Large intestine (tissue), 12 donors: ENCODE measurements at places on chromosomes 2 and 18. TPM values are rescaled to one million over a fixed set of nuclear protein-coding genes. Genes with fewer than 3 reads are reported as not detected.

MALL gene
- polyA plus RNA-seq, result 147 TPM

ZNF396 gene
- polyA plus RNA-seq, result 2.8 TPM

DNA sequence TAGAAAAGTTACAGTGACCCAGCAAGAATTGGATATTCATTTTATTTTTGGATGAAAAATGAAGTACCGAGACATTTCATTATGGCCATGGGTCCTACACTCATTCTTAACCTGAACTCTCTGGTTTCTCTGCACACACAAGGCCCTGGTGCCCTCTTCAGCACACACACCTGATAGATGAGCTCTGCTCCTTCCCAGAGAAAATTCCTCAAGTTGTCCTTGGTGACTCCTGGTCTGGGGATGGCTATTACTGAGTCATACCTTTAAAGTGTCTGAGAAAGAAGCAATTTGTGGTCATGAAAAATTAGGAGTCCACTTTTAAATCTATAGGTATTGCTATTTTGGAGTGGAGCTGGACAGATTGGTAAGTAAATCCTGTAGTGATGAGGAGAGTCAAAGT is 311.5 kb downstream of the CDH2 start:
- no peaks in the 10 kb centered on the region for H3K36me3 ChIP-seq
- H3K27me3 ChIP-seq, result no peaks in the 10 kb centered on the region
- no peaks in the 10 kb centered on the region for H3K4me1 ChIP-seq
- H3K27ac ChIP-seq, result no peak overlapping the region
- H3K4me3 ChIP-seq, result no peak overlapping the region

- no peaks in the 10 kb centered on the region for H3K36me3 ChIP-seq
- H3K4me1 ChIP-seq, result no peaks in the 10 kb centered on the region
- no peak overlapping the region for H3K4me3 ChIP-seq
Observed at GRCh38 chr2:120204417-120204816, 18.8 kb downstream of the TMEM185B start.

GRCh38 chr2:138298900-138299299 is 202.7 kb upstream of the SPOPL start:
- H3K27me3 ChIP-seq, result no peaks in the 10 kb centered on the region
- DNase-seq, result no peak
- H3K4me3 ChIP-seq, result no peak overlapping the region
- no peaks in the 10 kb centered on the region for H3K36me3 ChIP-seq

GRCh38 chr2:29013057-29013780 is 32.1 kb downstream of the TOGARAM2 start:
- no peaks in the 10 kb centered on the region for H3K27me3 ChIP-seq
- no peaks in the 10 kb centered on the region for H3K36me3 ChIP-seq
- H3K27ac ChIP-seq, result no peak overlapping the region
- peaks cover 4% of the 10 kb centered on the region for H3K4me1 ChIP-seq

GRCh38 chr2:27762951-27763906 is 8.3 kb upstream of the MRPL33 start:
- no peaks in the 10 kb centered on the region for H3K36me3 ChIP-seq
- no peaks in the 10 kb centered on the region for H3K27me3 ChIP-seq
- H3K27ac ChIP-seq, result peak overlapping the region; percentile 70
- peaks cover 23% of the 10 kb centered on the region for H3K4me1 ChIP-seq
- no peak overlapping the region for H3K4me3 ChIP-seq
- peak; percentile 56 for DNase-seq

DNA sequence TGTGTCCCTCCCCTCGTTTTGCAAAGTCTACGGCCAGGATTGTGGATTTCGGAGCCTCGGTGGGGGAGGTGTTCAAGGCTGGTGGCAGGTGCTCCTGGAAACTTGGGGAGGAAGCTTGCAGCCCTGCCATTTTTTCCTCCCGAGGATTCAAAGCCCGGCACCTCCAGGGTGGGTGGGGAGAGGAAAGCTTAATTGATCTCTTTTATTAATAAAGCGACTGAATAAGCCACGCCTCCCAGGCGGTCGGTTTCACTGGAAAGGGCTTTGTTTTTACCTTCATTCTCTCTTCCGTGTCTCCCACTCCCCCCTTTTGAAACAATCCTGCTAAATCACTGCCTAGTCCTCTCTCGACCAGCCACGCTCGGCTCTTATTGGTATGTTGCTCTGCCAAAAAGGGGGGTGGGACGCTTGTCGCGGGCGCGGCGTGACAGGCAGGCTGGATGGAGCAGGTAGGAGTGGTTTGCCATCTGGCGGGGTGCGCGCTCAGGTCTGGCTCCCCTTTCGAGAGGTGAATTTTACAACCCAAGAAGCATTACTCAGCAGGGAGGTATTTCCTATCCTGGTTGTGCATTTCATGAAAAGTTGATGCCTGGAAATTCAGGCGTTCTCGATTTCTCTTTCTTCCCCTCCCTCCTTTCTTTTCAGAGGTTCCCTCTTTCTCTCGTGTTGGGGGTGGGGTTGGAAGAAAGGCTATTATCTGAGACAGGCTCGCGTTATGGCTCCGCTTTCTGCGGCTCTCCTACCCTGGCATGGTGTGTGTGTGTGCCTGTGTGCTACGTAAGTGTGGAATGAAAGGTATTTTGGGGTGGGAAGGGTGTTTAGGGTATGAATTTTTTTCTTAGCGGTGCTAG is 1.4 kb downstream of the NEDD4L start:
- peaks cover 38% of the 10 kb centered on the region for H3K4me1 ChIP-seq
- peak overlapping the region; percentile 96 for H3K27ac ChIP-seq
- no peaks in the 10 kb centered on the region for H3K27me3 ChIP-seq
- H3K4me3 ChIP-seq, result peak overlapping the region; percentile 92
- peak; percentile 85 for DNase-seq

- H3K27me3 ChIP-seq, result no peaks in the 10 kb centered on the region
- no peaks in the 10 kb centered on the region for H3K36me3 ChIP-seq
- H3K27ac ChIP-seq, result peak overlapping the region; percentile 84
- DNase-seq, result peak; percentile 89
- peak overlapping the region; percentile 81 for H3K4me3 ChIP-seq
Observed at GRCh38 chr2:15561574-15562344, 625 bp upstream of the NBAS start.

PDIA6 gene
- polyA plus RNA-seq, result 258 TPM

DNA sequence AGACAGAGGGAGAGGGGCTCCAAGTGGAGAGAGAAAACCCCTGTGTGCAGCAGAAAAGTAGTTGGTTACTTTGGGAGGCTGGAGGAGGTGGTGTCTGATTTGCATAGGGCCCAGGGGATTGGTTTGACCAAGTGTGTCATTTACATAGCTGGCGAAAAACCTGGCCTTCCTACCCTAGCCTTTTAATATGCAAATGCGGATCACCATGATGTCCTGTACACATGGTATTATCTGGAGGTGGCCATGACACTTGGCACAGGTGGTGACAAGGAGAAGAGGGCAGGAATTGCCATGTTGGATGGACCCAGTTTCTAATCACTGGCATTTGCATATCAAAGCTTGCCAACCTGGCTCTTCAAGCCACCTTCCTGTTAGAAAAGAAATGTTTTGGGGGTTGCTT is 120.8 kb upstream of the CHAC2 start:
- H3K4me3 ChIP-seq, result no peak overlapping the region
- no peaks in the 10 kb centered on the region for H3K27me3 ChIP-seq
- H3K4me1 ChIP-seq, result no peaks in the 10 kb centered on the region
- DNase-seq, result no peak
- no peak overlapping the region for H3K27ac ChIP-seq
- no peaks in the 10 kb centered on the region for H3K36me3 ChIP-seq

CFAP221 gene
- polyA plus RNA-seq, result 28.5 TPM

GRCh38 chr2:47232738-47233415 is 77.8 kb upstream of the STPG4 start:
- no peak for DNase-seq
- H3K36me3 ChIP-seq, result no peaks in the 10 kb centered on the region
- no peak overlapping the region for H3K4me3 ChIP-seq

GRCh38 chr2:30860726-30861125 is 53.5 kb upstream of the CAPN13 start:
- H3K27me3 ChIP-seq, result peaks cover under 1% of the 10 kb centered on the region
- no peak overlapping the region for H3K4me3 ChIP-seq
- no peaks in the 10 kb centered on the region for H3K4me1 ChIP-seq
- DNase-seq, result no peak

- peaks cover 48% of the 10 kb centered on the region for H3K4me1 ChIP-seq
- no peaks in the 10 kb centered on the region for H3K27me3 ChIP-seq
- peak overlapping the region; percentile 97 for H3K27ac ChIP-seq
- peak; percentile 52 for DNase-seq
- no peaks in the 10 kb centered on the region for H3K36me3 ChIP-seq
Observed at GRCh38 chr2:218312267-218312756, 20.0 kb upstream of the TMBIM1 start.

DNA sequence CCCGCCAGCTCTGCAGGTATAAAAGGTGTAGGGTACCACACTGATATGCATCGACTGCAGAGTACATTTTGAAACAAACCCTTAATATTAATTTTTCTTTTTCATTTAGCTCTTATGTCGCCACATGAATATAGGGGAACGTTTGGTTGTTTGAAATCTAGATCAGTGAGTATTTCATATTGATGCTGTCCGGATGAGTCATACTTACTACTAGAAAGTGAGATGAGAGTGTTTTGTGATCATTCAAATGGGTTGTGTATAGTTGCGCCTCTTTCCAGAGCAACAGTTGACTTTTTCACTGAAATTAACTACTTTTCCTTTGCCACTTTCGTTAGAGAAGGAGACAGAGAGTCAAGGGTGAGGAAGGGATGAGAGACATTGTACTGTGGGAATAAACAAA is 24.6 kb downstream of the NPAS2 start:
- no peak for DNase-seq
- no peaks in the 10 kb centered on the region for H3K27me3 ChIP-seq
- H3K27ac ChIP-seq, result no peak overlapping the region
- H3K4me3 ChIP-seq, result no peak overlapping the region
- H3K4me1 ChIP-seq, result no peaks in the 10 kb centered on the region

DNA sequence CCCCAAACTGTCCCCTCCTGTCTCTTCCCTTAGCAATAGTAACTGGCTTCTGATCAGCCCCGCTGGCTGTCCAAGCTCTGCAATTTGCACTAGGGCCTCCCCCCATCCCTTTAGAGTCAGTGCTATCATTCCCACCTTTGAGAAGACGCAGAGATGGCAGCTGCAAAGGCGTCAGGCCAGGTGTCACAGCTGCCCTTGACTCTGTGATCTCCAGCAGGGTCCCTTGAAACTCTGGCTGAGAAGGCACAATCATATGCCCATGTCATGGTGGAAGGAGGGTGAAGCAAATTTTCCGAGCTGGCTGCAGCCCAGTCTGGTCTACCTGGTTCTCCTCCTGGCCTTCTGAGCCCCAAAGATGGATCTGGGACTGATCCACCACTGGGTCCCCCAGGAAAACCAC is 49.2 kb upstream of the TEX51 start:
- H3K36me3 ChIP-seq, result no peaks in the 10 kb centered on the region
- H3K27me3 ChIP-seq, result peaks cover 4% of the 10 kb centered on the region
- H3K4me3 ChIP-seq, result no peak overlapping the region
- DNase-seq, result no peak

TCF4 gene
- 42.5 TPM for polyA plus RNA-seq

TMEM182 gene
- polyA plus RNA-seq, result 6.3 TPM

DNA sequence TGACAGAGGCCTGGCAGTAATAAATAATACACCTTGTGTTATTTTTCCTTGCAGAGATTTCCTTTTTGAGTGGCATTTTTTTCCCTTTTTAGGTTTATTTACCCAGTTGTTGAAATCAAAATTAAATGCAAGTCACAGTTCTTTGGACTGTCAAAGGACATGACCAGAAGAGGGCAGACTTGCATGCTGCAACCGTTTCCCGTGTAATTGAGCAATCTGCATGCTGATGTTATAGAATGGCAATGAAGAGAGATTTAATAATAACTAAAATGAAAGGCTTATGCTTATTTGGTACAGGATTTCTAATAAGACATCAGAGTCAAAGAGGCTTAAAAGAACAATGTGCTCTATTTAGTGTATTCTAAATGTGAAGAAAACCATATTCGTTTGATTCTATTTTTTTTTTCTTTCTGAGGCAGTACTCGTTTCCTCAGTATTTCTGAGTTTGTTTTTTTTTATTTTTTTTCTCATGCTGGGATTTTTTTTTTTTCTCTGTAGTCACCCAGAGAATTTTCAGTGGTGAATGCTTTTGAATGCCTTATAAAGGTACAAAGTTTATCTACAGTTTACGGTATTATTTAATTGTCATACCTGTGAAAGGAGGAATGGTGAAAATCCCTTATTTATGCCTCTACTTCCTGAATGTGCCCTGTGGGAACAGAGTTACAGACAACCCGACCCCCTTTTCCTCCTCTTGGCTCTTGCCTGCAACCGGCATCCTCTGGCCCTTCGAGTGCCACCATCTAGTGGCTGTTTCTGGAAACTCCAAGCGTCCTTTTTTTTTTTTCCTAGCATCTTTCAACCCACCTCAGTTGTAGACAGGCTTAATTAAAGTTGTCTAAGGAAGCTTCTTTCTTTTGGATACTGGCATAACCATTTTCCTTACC is 368.5 kb downstream of the LRRTM1 start:
- H3K4me3 ChIP-seq, result no peak overlapping the region
- H3K27ac ChIP-seq, result no peak overlapping the region
- peaks cover 8% of the 10 kb centered on the region for H3K27me3 ChIP-seq
- H3K4me1 ChIP-seq, result no peaks in the 10 kb centered on the region

ALPG gene
- not detected for polyA plus RNA-seq

GRCh38 chr2:194328456-194328855 is 1328.6 kb upstream of the SLC39A10 start:
- H3K27ac ChIP-seq, result no peak overlapping the region
- H3K36me3 ChIP-seq, result no peaks in the 10 kb centered on the region
- H3K4me1 ChIP-seq, result no peaks in the 10 kb centered on the region
- H3K4me3 ChIP-seq, result no peak overlapping the region
- no peaks in the 10 kb centered on the region for H3K27me3 ChIP-seq

DNA sequence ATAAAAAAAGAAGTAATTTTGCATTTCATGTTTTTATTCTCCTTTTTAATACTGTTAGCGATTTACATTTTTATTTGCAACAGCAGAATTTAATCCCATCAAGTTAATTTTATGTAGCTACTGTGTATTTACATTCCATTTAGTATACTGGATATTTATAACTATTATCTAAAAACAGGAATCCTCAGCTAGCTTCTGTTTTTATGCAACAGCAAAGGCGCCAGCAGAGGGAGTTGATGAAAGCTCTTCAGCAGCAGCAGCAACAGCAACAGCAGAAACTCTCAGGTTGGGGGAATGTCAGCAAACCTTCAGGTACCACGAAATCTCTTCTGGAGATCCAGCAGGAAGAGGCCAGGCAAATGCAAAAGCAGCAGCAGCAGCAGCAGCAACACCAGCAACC is 26.2 kb upstream of the SNORC start:
- no peaks in the 10 kb centered on the region for H3K4me1 ChIP-seq
- DNase-seq, result no peak
- no peak overlapping the region for H3K27ac ChIP-seq
- no peaks in the 10 kb centered on the region for H3K27me3 ChIP-seq
- H3K4me3 ChIP-seq, result no peak overlapping the region

M1AP gene
- polyA plus RNA-seq, result 0.12 TPM

FEV gene
- polyA plus RNA-seq, result 11.9 TPM

DNA sequence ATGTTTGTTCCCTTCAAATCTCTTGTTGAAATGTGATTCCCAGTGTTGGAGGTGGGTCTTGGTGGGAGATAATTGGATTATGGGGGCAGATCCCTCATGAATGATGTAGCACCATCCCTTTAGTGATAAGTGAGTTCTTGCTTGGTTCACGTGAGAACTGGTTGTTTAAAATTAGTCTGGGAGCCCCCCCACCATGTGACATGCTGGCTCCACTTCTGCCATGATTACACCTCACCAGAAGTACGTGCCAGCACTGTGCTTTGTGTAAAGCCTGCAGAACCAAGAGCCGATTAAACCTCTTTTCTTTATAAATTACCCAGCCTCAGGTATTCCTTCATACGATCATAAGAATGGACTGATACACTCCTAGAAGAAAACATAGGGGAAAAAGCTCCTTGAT is 10.1 kb downstream of the ABI2 start:
- no peaks in the 10 kb centered on the region for H3K27me3 ChIP-seq
- no peak overlapping the region for H3K4me3 ChIP-seq
- H3K27ac ChIP-seq, result no peak overlapping the region
- no peaks in the 10 kb centered on the region for H3K4me1 ChIP-seq

GRCh38 chr18:73151086-73151485 is 283.3 kb upstream of the NETO1 start:
- H3K27me3 ChIP-seq, result no peaks in the 10 kb centered on the region
- H3K27ac ChIP-seq, result no peak overlapping the region
- no peaks in the 10 kb centered on the region for H3K36me3 ChIP-seq
- H3K4me1 ChIP-seq, result no peaks in the 10 kb centered on the region
- no peak for DNase-seq
